ENCODE measurements at places on chromosomes 5 and 9.

- DNase-seq, result no peak
These were observed 37.2 kb downstream of the NREP start for GRCh38 chr5:111719773-111720172.

GRCh38 chr9:137023583-137023991 lies 4.5 kb downstream of the ABCA2 start:
- no peak for DNase-seq

GRCh38 chr9:69760278-69760610 lies 433 bp upstream of the PTAR1 start:
- no peak for DNase-seq

GRCh38 chr5:65087154-65087553 lies 318.4 kb downstream of the CWC27 start:
- DNase-seq, result no peak

GRCh38 chr9:9817176-9817575 lies 795.6 kb downstream of the PTPRD start:
- no peak for DNase-seq

- DNase-seq, result no peak
These were observed 39.6 kb upstream of the RXRA start for GRCh38 chr9:134286471-134287245.

GRCh38 chr5:169964246-169964645 lies 16.0 kb downstream of the INSYN2B start:
- no peak for DNase-seq

- DNase-seq, result no peak
These were observed 1.9 kb downstream of the RAB24 start for GRCh38 chr5:177301503-177302165.

DNA sequence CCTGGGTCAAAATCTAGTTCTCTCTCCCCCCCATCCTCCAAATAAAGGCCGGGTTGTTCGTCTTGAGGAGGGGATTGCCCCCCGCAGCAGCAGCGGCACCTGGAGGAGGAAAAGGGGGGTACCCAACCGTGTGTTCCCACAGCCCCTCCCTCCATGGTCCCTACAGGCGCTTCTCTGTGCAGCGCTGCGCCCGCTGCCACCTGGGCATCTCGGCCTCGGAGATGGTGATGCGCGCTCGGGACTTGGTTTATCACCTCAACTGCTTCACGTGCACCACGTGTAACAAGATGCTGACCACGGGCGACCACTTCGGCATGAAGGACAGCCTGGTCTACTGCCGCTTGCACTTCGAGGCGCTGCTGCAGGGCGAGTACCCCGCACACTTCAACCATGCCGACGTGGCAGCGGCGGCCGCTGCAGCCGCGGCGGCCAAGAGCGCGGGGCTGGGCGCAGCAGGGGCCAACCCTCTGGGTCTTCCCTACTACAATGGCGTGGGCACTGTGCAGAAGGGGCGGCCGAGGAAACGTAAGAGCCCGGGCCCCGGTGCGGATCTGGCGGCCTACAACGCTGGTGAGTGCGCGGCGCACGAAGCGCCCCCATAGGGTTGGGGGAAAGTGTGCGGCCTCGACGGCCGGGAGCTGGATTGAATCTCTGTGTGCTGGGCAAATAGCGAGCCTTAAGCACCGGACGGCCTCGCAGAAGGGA lies 3.5 kb downstream of the LHX2 start:
- DNase-seq, result no peak

DNA sequence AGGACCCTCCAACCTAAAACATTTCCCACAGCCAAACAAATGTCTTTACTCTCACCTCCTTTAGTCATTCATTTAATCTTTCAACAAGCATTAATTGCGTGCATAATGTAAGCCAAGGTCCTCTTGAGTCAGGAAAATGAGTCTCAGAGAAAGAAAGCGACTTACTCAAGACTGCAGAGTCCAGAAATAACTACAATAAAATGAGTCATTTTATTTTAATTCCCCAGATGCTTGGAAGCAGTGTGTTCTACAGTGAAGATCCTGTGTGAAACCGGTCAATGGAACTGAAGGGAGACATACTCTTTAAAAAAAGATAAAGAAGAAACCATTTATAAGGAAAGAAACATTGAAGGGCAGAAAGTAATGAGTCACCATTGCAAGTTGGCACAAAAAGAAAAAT lies 513.7 kb downstream of the CDK5RAP2 start:
- no peak for DNase-seq

GRCh38 chr9:13491493-13492424 lies 212.3 kb upstream of the MPDZ start:
- DNase-seq, result no peak

GRCh38 chr5:133466556-133467334 lies 145.6 kb downstream of the FSTL4 start:
- no peak for DNase-seq

DNA sequence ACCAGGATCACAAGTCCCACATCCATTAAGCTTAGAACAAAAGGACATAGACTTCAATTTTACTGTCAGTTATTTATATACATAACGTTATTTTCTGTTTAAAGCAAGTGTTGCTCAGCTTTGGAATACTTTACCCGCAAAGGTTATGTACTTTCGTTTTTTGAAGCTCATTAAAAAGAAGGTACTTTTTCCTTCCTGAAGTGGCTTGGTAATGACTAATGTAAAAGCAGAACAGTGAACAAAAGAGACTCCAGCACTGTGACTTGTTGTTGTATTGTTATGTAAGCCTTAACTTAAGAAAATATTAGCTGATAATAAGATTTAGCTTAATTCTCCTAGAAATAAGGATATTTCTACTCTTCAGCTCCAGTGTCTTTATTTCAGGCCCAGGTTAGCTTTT lies 97.3 kb upstream of the SLCO6A1 start:
- DNase-seq, result no peak

DNA sequence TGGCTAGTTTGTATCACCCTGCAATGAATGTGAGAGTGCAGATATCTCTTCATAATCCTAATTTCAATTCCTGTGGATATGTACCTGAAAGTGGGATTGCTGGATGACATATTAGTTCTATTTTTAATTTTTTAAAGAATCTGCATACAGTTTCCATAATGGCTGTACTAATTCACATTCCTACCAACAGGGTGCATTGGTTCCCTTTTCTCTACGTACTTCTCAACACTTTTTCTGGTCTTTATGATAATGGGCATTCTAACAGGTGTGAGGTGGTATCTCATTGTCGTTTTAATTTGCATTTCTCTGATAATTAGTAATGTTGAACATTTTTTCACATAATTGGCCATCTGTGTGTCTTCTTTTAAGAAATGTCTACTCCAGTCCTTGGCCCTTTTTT lies 927.5 kb downstream of the DTWD2 start:
- peak; percentile 26 for DNase-seq

GRCh38 chr5:33840927-33841547 lies 50.8 kb downstream of the ADAMTS12 start:
- DNase-seq, result no peak

DNA sequence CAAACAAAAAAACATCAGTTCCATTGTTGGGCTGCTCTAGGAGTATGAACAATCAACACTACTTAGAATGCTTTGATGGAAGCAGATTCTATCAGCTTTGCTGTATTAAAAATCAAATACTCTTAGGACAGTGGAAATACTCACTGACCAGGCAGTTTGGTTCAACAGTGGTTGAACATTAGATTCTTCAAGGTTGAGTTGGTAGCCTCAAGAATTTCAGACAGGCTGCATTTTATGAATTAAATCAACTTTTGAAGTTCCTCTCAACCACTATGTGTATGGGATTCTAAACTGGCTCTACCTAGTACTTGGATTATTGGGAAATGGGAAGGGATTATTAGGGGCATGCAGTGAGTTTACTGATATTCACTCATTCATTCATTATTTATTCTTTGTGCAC lies 35.0 kb downstream of the ACTBL2 start:
- no peak for DNase-seq

DNA sequence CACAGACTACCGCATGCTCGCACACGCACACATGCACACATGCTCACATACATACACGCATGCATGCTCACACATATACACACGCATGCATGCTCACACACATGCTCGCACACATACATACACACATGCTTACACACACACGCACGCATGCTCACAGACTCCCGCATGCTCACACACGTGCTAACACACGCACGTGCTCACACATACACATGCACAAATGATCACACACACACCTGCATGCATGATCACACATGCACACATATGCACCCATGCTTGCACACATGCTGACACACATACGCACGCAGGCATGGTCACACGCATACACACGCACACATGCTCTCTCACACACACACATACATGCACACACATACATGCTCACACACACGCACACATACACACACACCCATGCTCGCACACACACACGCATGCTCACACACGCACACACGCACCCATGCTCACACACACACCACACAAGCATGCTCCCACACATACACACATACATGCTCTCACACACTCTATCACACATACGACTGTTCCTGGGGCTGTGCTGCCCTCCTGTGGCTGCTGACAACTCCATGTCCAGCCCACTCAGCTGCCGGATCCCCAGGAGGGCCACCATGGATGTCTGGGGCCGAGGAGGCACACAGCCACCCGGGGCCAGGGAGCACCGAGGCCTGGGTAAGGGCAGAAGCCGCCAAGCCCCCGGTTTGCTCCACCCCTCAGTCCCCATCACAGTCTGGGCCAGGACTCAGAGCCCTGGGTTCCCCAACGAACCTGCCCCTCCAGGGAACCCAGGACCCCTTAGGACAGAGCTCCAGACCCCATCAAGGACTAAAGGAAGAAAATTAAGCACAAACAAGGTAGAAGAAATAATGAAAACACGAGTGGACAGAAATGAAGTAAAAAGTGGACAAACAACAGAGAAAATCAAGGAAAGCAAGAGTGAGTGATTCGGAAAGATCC lies 31.4 kb upstream of the EGFL7 start:
- DNase-seq, result peak; percentile 60

DNA sequence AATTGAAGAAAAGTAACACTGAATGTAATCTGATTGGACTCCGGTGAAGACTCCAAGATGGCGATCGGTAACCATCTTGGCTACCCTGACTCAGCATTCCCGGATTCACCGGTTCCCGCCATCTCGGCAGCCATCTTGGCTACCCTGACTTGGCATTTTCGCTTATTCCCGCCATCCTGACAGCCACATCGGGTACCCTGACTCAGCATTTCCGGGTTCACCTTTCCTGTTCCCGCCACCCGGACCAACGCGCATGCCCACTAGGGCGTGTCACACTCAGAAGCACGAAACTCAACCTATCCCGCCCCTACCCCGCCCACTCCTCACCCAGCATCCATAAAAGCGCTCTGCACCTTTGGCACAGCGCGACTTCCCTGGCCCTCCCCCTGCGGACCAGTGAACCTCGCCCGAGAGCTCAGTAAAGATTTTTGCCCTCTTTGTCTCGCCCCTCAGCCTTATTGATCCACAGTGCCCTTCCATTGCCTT lies 17.2 kb downstream of the SPTLC1 start:
- DNase-seq, result peak; percentile 93

DNA sequence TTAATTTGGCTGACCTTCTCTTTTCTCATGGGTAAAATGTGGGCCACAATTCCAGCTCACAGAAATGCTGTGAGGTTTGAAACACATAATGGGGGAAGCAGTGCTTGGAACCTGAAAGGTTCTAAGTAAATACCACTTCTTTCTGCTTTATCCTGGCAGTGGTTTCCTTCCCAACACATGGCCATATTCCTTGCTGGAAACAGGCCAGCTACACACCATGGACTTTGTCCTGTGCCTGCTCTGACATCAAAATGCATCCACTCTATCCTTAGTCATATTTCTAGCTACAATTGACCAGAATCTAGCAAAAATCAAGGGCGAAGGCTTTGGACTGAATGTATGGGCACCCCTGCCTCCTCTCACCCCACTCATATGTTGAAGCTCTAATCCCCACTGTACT lies 93.1 kb upstream of the TRPC7 start:
- DNase-seq, result no peak

GRCh38 chr5:96928931-96929708 lies 6.8 kb upstream of the LNPEP start:
- no peak for DNase-seq

GRCh38 chr9:36665387-36665786 lies 92.7 kb downstream of the MELK start:
- no peak for DNase-seq

DNA sequence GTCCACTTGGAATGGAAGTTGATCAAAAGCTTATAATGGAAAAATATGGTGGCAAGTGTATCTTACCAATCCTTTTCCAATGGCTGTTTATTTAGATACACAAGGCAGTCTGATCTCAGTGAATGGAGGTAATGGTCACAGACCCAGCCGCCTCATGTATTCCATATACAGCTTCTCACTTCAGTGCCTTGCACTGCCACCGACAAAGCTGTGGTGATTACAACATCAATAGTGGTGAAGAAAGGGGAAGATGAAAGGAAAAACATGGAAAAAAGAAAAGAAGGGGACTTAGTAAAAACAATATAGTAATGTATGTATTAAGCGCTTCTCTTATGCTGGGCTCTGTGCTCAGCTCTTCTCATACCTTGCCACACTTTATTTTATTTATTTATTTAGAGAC lies 297.3 kb upstream of the RASA1 start:
- DNase-seq, result no peak

- no peak for DNase-seq
These were observed 120.0 kb downstream of the C5orf15 start for GRCh38 chr5:133848341-133848811.

DNA sequence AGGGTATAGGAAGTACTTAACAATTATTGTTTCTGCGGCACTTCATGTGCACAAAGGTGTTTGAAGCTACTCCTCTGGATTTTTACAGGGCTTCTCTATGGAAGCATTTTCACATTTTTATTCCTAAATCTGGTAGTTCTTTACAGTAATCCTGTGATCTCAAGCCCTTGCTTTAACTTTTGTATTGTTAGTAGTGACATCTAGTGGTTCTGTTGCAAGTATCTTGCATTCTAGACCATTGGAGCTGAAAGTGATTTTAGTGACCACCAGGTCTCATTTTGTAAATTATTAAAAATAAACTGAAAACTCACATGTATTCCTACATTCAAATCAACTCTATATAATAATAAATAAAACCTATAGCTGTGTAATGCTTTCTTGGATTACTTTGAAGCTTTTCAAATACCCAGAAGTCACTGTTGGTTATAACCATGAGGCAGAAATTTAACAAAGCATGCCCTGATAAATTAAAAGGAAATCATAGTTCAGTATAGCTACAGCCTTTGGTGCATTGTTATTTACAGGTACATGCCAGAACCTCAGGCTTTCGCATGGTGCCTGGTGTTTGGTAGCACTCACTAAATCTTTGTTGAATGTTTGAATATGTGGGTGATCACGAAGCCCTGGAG lies 18.9 kb downstream of the RPS23 start:
- peak; percentile 18 for DNase-seq

- DNase-seq, result no peak
These were observed 167.7 kb downstream of the RGS3 start for GRCh38 chr9:113631137-113631765.

All from HCT116 (cell line).